ENCODE measurements at places on chromosomes 1 and 21.

DNA sequence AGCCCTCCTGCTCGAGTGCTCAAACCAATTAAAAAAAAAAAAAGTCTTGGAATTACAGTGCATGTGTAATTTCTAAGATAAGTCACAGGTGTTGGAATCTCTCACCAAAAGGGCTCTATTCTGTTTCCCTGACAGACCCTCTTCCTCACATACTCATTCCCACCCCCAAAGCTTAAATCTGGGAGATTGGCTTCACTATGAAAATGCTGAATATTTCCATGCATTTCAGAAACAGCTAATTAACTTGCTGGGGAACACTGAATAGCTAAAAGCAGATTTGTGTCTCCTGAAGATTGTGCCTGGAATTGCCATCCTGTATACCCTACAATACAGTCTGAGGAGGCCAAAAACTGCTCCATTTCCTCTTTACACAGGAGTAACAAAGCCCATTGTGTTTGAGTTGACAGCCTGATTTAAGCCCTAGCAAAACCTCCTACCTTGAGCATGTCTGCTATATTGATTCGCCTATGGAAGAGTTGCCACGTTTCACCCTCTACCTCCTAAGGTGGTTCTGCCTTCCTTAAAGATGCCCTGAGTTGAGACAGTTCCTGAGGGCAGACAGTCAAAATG, 1.4 kb upstream of the PIK3R3 start:
- H3K27ac ChIP-seq, result peak overlapping the region; percentile 93
- H3K36me3 ChIP-seq, result no peaks in the 10 kb centered on the region
- H3K4me1 ChIP-seq, result peaks cover 26% of the 10 kb centered on the region

DNA sequence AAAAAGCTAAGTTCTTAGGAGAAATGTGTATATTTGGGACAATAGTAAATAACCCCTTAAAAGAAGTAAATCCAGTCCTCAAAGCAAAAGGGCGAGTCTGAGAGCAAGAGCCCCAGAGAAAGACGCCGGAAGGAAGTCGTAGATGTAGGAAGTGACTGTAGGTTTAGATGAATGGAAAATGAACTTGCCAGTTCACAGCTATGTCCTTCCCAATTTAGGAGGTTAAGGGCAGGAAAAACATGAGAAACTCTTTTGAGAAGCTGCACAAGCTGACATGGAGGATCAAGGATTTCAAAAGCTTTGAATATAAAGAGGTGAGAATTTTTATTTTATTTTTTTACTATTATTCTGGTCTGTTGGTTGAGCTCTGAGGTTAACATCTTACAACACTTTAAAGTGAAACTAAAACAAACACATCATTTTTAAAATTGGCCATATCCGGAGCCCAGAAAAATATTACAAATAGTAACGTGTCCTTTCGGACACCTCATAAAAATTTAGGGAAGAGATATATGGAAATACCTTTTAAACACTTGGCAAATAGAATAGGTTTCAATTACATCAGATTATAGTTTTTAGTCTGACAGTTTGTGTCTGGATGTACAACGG, 1178.6 kb downstream of the MRPL39 start:
- no peaks in the 10 kb centered on the region for H3K4me1 ChIP-seq
- no peaks in the 10 kb centered on the region for H3K27me3 ChIP-seq
- no peaks in the 10 kb centered on the region for H3K36me3 ChIP-seq

DNA sequence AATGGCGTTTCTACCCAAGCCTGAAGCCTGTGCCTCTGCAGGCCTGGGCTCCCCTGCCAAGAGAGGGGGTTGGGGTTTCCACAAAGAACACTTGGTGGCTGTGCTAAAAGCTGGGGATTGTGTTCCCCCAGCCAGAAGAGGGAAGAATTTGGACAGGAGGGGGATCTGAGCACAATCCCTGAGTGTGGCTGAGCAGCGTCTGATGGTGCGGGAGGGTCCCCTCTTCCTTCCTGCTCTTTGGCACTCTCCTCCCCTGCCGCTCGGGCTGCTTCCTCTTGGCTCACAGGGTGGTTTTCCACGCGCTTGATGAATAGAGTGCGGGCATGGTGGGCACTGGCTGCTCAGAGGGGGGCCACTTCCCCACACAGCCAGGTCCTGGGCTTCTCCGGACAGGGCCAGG, 3.7 kb downstream of the GPR37L1 start:
- H3K27me3 ChIP-seq, result no peaks in the 10 kb centered on the region
- no peaks in the 10 kb centered on the region for H3K36me3 ChIP-seq
- no peak for DNase-seq
- H3K27ac ChIP-seq, result no peak overlapping the region
- peaks cover 25% of the 10 kb centered on the region for H3K4me1 ChIP-seq

GRCh38 chr1:22204989-22205913, 62.4 kb upstream of the WNT4 start:
- no peak overlapping the region for H3K4me3 ChIP-seq
- DNase-seq, result peak; percentile 92
- H3K27me3 ChIP-seq, result no peaks in the 10 kb centered on the region
- peaks cover 2% of the 10 kb centered on the region for H3K4me1 ChIP-seq
- no peaks in the 10 kb centered on the region for H3K36me3 ChIP-seq
- no peak overlapping the region for H3K27ac ChIP-seq

- no peaks in the 10 kb centered on the region for H3K27me3 ChIP-seq
- H3K27ac ChIP-seq, result no peak overlapping the region
- no peak for DNase-seq
- no peaks in the 10 kb centered on the region for H3K36me3 ChIP-seq
- H3K4me3 ChIP-seq, result no peak overlapping the region
- peaks cover 12% of the 10 kb centered on the region for H3K4me1 ChIP-seq
Observed at GRCh38 chr1:64748222-64748621, 3.3 kb downstream of the RAVER2 start.

- H3K27me3 ChIP-seq, result no peaks in the 10 kb centered on the region
- no peak overlapping the region for H3K4me3 ChIP-seq
- no peaks in the 10 kb centered on the region for H3K36me3 ChIP-seq
- no peak overlapping the region for H3K27ac ChIP-seq
Observed at GRCh38 chr1:246681900-246682895, 42.0 kb upstream of the SCCPDH start.

- H3K27ac ChIP-seq, result peak overlapping the region; percentile 13
- peaks cover 18% of the 10 kb centered on the region for H3K4me1 ChIP-seq
- no peak for DNase-seq
- no peak overlapping the region for H3K4me3 ChIP-seq
Observed at GRCh38 chr1:11984576-11984975, 4.3 kb downstream of the MFN2 start.

GRCh38 chr1:66346873-66347272, 187.1 kb upstream of the SGIP1 start:
- no peak overlapping the region for H3K27ac ChIP-seq
- DNase-seq, result no peak
- peaks cover 26% of the 10 kb centered on the region for H3K4me1 ChIP-seq
- no peaks in the 10 kb centered on the region for H3K36me3 ChIP-seq
- no peaks in the 10 kb centered on the region for H3K27me3 ChIP-seq
- no peak overlapping the region for H3K4me3 ChIP-seq

DNA sequence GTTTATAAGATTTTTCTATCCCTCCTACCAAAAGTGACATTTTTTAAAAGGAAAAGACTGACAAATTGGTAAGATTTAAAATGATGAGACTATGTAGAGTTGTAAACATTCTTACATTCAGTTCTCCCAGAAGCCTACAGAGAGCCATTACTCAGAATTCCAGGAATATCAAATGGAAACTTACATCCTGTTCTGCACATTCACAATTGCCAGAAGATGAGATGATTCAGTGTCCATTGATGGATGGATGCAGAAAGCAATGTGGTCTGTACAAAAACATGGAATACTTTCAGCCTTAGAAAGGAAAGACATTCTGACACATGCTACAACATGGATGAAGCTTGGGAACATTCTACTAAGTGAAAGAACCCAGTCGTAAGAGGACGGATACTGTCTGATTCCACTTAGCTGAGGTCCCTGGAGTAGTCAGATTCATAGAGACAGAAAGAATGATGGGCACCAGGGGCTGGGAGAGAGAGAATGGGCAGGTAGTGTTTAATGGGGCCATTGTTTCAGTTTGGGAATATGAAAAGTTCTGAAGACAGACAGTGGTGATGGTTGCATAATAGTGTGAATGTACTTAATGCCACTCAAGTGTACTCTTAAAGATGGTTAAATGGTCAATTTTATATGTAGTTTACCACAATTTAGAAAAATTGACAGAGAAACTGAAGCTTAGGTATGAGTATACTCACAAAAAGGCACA, 16.6 kb downstream of the MX1 start:
- no peak overlapping the region for H3K27ac ChIP-seq
- peaks cover 43% of the 10 kb centered on the region for H3K36me3 ChIP-seq
- no peaks in the 10 kb centered on the region for H3K4me1 ChIP-seq

GRCh38 chr1:172818841-172819527, 160.1 kb downstream of the FASLG start:
- no peaks in the 10 kb centered on the region for H3K4me1 ChIP-seq
- no peak overlapping the region for H3K27ac ChIP-seq
- no peak overlapping the region for H3K4me3 ChIP-seq

DNA sequence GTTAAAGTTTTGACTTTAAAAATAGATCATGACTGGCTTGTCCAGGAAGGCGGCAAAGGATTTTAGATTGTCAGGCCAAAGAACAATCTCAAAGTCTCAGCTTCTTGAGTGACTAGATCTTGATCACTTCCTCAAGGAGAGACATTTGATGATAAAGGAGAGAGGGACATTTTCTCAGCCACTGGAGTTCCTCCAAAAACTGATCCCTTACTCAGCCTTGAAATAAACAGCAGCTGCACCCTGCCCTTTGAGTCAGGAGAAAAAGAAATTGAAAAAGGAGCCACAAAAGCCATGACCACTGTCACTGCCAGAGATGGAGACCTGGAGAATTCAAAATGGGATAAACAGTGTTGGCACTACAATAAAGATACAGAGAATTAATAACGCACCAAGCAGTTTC, 288.4 kb upstream of the PRMT6 start:
- H3K27ac ChIP-seq, result no peak overlapping the region
- H3K4me3 ChIP-seq, result no peak overlapping the region
- DNase-seq, result no peak
- no peaks in the 10 kb centered on the region for H3K27me3 ChIP-seq
- no peaks in the 10 kb centered on the region for H3K36me3 ChIP-seq

GRCh38 chr1:171988243-171988885, 147.1 kb downstream of the DNM3 start:
- no peaks in the 10 kb centered on the region for H3K36me3 ChIP-seq
- no peak overlapping the region for H3K4me3 ChIP-seq
- H3K27me3 ChIP-seq, result no peaks in the 10 kb centered on the region

- H3K4me3 ChIP-seq, result no peak overlapping the region
- no peaks in the 10 kb centered on the region for H3K36me3 ChIP-seq
- no peak overlapping the region for H3K27ac ChIP-seq
- no peaks in the 10 kb centered on the region for H3K4me1 ChIP-seq
Observed at GRCh38 chr1:82597649-82598048, 796.9 kb downstream of the ADGRL2 start.

DNA sequence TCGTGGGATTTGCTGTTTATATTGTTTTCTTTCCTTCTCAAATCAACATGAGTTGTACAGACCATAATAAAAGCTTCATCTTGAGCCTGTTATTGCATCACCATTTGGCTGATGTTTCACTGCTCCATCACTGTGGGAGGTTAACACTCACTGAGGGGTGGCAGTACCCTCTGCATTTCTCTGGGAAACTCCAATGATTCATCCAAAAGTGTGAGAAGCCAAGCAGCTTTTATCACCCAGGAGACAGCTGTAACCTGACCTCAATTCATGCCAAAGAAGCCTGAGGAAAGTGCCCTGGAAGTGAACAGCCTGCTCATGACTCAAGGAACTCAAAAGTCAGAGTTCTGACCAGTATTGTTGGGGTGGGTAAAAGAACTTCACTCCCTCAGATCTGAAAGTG, 84.1 kb downstream of the GPR88 start:
- H3K4me1 ChIP-seq, result no peaks in the 10 kb centered on the region
- H3K4me3 ChIP-seq, result no peak overlapping the region
- no peaks in the 10 kb centered on the region for H3K36me3 ChIP-seq
- no peak overlapping the region for H3K27ac ChIP-seq
- no peaks in the 10 kb centered on the region for H3K27me3 ChIP-seq
- no peak for DNase-seq

DNA sequence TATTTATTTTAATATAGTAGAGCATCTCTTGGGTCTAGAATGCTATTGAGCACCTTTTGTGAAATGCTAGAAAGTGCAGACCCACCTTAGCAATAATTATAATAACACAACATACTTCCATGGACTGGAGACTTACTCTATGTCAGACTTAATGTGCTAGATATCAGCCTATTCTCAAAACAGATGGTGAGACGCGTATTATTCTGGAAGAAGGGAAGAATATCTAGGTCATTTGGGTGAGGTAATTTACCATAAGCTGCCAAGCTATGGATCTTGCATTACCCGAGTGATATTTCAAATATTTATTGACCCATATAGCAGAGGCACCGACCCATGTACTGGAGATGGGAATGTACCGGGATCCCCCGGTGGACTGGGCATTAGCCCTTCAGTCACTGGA, 20.6 kb upstream of the IFNLR1 start:
- no peaks in the 10 kb centered on the region for H3K36me3 ChIP-seq
- H3K4me3 ChIP-seq, result no peak overlapping the region
- no peaks in the 10 kb centered on the region for H3K4me1 ChIP-seq
- DNase-seq, result no peak

DNA sequence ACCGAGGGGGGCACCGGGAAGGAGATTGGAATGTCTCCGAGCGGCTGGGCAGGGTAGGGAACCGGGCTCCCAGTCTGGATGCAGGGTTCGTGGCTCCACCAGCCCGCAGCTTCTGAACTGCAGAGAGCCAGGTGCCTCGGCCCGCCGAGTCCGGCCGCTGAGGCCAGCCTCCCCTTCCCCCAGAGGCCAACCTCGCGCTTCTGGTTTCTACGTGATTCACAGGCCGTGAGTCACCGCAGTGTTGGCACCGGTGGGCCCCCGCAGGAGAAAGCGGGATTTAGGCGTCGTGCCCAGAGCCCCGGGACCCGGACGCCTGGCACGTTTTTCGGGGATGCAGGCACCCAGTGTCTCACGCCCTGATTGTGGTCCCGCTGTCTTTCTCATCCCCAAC, 458 bp downstream of the CRABP2 start:
- H3K27me3 ChIP-seq, result no peaks in the 10 kb centered on the region
- no peaks in the 10 kb centered on the region for H3K36me3 ChIP-seq
- H3K4me1 ChIP-seq, result peaks cover 37% of the 10 kb centered on the region
- H3K27ac ChIP-seq, result no peak overlapping the region
- H3K4me3 ChIP-seq, result no peak overlapping the region

DNA sequence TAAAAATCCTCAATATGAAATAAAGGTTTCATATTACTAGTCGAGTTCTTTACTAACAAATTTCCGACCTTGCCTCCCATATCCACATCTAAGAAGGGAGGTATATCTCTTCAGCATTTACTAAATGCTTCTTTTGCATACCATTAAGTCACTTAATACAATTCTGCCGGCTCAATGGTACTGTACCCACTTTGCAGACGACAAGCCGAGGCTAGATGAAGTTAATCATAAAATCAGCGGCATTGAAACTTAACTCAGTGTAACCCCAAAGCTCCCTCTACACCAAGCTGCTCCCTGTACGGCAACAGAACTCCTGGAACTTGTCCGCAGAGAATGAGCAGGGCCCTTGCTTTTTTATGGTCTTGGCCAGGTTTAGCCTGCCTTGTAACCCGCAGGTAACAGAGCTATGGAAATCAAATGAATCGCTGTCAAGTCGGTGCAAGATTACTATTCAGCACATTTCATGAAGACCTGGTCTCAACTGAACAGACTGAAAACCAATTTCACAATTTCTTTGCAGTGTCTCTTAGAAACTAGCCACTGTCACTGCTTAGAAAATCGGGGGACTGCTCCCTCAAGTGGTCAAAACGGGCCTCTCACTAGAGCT, 738 bp downstream of the INTS7 start:
- H3K4me3 ChIP-seq, result peak overlapping the region; percentile 1
- DNase-seq, result no peak
- H3K36me3 ChIP-seq, result no peaks in the 10 kb centered on the region
- H3K4me1 ChIP-seq, result peaks cover 21% of the 10 kb centered on the region
- no peaks in the 10 kb centered on the region for H3K27me3 ChIP-seq

Data from thyroid gland (tissue), 4 donors.